Thymus (tissue), 14 donors: ENCODE measurements at places on chromosomes 2 and 18. TPM values are rescaled to one million over a fixed set of nuclear protein-coding genes. Genes with fewer than 3 reads are reported as not detected.

CCDC121 gene
- 2.6 TPM for polyA plus RNA-seq

DNA sequence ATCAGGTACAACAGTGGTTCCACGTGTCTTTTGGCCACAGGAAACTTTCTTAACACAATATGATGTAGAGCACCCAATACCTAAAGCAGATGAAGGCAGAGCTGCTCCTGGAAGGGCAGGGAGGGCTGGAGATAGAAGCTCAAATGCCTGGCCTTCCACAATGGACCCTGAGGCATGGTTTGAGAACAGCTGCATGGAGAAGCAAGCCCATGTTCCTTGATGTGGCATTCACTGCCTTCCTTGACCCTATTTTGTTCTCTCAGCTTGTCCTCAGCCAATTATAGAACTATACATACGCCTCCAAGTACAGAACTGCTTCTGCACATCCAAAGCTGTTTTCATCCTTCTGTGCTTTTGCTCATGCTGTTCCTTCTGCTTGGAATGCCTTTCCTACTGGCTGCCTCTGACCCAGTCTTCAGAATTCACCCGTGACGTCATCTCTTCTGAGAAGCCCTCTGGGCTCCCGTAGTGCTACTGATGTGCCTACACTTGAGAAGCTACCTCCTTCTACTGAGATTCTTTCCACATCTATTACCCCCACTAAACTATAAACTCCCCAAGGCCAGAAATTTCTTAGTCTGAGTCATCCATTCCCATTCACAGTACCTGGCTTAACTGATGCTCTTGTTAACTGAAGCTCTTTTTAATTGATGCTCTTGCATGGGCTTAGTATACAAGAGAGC is 69.9 kb downstream of the CHRNA1 start:
- no peaks in the 10 kb centered on the region for H3K36me3 ChIP-seq
- H3K4me3 ChIP-seq = no peak overlapping the region
- no peak for DNase-seq
- no peaks in the 10 kb centered on the region for H3K4me1 ChIP-seq
- peaks cover 18% of the 10 kb centered on the region for H3K27me3 ChIP-seq
- H3K27ac ChIP-seq = no peak overlapping the region

- no peak for DNase-seq
- no peak overlapping the region for H3K27ac ChIP-seq
- no peaks in the 10 kb centered on the region for H3K27me3 ChIP-seq
- H3K4me3 ChIP-seq = no peak overlapping the region
- H3K4me1 ChIP-seq = no peaks in the 10 kb centered on the region
- H3K36me3 ChIP-seq = no peaks in the 10 kb centered on the region
Measured at GRCh38 chr2:162967147-162967546, 128.6 kb upstream of the KCNH7 start.

GRCh38 chr18:50898919-50899318 is 20.0 kb downstream of the ME2 start:
- H3K27me3 ChIP-seq = no peaks in the 10 kb centered on the region
- H3K27ac ChIP-seq = no peak overlapping the region
- no peaks in the 10 kb centered on the region for H3K4me1 ChIP-seq
- no peak for DNase-seq
- peaks cover 28% of the 10 kb centered on the region for H3K36me3 ChIP-seq
- H3K4me3 ChIP-seq = no peak overlapping the region

DNA sequence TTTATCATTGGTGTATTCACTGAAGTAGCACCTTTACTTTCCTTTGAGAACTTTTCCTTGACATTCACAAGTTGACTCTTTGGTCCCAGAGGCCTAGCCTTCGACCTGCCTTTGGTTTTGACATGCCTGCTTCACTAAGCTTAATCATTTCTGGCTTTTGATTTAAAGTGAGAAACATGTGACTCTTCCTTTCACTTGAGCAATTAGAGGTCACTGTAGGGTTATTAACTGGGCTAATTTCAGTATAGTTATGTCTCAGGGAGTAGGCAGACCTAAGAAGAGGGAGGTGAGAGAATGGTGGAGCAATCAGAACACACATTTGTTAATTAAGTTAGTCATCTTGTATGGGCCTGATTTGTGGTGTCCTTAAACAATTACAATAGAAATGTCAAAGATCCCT is 1040.7 kb upstream of the SLC39A10 start:
- no peaks in the 10 kb centered on the region for H3K36me3 ChIP-seq
- no peak overlapping the region for H3K27ac ChIP-seq
- no peak for DNase-seq

BCL2 gene
- 11.7 TPM for polyA plus RNA-seq

GRCh38 chr2:36438449-36438977 is 82.9 kb downstream of the CRIM1 start:
- H3K4me3 ChIP-seq = no peak overlapping the region
- H3K27ac ChIP-seq = no peak overlapping the region
- H3K36me3 ChIP-seq = peaks cover 10% of the 10 kb centered on the region
- no peak for DNase-seq
- no peaks in the 10 kb centered on the region for H3K27me3 ChIP-seq

PRKAG3 gene
- 0.07 TPM for polyA plus RNA-seq
